ENCODE measurements at places on chromosomes 6 and 20.

DNA sequence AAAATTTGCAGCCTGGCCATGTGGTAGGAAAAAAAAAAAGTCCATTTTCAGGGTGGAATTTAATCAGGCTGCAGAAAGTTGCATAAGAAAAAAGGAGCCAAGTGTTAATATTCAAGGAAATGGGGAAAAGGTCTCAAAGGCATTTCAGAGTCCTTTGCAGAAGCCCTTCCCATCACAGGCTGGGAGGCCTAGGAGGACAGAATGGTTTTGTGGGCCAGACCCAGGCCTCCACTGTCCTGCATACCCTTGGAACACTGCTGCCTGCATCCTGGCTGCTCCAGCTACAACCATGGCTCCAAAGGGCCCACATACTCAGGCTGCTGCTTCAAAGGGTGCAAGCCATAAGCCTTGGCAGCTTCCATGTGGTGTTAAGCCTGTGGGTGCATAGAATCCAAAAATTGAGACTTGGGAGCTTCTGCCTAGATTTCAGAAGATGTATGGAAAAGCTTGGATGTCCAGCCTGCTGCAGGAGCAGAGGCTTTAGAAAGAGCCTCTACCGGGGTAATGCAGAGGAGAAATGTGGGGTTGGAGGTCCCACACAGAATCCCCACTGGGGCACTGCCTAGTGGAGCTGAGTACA lies 239.0 kb upstream of the STXBP5 start:
- DNase-seq, result no peak

DNA sequence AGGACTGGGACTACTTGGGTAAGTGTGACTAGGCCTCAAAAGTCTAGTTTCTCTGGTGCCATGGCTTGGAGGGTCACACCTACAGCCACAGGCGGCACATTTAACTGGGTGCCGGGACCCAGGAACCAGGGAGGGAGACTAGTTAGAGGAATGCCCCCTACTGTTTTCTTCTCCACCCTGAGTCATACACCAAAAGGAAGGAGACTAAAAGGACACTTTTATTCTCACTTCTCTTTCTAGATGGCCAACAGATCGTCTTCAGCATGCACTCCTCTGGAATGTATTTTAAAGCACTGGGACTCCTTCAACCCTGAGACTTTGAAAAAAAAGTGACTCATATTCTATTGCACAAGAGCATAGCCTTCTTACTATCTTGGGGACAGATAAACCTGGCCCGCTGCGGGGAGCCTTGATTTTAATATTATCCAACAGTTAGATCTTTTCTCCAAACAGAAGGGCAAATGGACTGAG lies 33.4 kb downstream of the PLN start:
- DNase-seq, result no peak

- DNase-seq, result no peak
These were observed 10.4 kb upstream of the GCNT2 start for GRCh38 chr6:10510592-10511367.

DNA sequence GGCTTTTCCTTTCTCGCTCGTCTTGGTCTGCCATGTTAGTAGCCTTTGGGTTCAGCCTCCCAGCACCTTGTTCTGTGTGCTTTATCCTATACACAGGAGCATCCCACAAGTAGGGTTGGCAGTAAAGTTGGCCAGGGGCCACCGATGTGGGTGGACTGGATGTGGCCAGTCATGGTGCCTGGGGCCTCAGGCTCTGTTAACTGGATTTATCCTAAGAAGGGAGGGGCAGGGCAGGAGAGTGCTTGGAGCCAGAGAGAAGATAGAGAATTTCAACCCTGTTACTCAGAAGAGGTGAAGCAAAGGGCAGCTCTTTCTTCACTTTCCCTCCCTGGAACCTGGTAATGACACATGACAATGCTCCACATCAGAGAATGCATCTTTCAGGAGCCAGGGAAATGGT lies 14.1 kb upstream of the SIRPB2 start:
- DNase-seq, result no peak

- no peak for DNase-seq
These were observed 14.4 kb upstream of the MLIP start for GRCh38 chr6:54096811-54097210.

GRCh38 chr6:90048206-90048967 lies 154.1 kb downstream of the GJA10 start:
- DNase-seq, result no peak

DNA sequence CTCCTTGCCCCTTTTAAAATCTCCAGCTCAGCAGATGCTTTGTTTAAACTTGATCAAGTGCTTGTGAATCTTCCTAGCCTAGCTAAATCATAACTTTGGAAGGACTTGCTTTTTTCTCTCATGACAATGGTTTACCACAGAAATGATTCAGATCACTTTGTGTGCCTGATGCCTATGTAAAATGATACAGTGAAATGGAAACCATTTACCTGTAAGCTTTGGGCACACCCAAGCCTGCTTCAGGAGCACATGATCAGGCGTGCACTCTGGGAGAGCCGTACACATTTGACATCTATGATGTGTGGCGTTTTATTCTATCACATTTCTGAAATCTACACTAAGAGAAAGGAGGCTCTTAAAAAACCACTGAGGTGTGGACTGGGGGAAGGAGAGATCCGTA lies 41.1 kb downstream of the PTPN1 start:
- no peak for DNase-seq

DNA sequence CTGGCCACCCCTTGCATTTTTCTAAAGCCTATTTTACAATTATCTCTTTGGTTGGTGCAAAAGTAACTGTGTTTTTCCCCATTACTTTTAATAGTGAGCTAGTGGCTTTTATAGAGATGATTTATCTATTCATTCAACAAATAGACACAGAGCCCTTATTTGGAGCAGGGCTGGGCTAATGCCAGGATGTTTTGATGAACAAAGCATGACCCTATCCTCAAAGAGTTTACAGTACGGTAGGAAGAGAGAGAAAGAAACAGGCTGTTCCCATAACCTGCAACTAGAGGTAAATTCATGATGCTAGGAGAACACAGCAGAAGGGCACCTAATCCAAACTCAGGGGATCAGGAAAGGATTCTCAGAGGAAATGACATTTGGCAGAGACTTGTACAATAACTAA lies 37.3 kb upstream of the UST start:
- DNase-seq, result no peak

GRCh38 chr6:6665555-6666243 lies 77.2 kb downstream of the LY86 start:
- no peak for DNase-seq

DNA sequence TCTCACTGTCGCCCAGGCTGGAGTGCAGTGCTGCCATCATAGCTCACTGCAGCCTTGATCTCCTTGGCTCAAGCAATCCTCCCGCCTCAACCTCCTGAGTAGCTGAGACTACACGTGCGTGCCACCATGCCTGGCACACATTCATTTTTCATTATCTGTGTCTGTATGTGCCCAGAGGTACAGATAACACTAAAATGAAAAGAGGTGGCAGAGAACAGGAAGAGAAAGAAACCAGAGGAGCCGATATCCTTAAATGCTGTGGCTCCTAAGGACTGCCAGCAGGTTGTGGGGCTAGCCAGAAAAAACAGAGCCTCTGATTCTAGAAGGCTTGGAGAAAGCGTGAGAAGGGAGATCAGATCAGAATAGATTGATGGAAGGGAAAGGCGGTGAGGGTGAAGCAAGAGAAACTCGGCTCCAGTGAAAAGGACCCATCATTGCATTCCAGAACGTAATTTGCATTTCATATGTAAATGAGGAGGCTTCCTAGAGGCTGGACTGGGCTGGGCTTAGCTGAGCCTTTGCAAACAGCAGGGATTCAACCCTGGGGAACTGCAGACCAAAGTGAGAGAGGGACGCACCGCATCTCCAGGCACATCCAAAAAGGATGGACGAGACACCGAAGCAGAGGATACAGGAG lies 64.2 kb downstream of the GCNT2 start:
- DNase-seq, result no peak

GRCh38 chr20:46626758-46627157 lies 24.5 kb downstream of the SLC13A3 start:
- no peak for DNase-seq
